Erythroblast (primary cell): ENCODE measurements at places on chromosomes 2 and 18.
A peak's percentile ranks its signal among the peaks of the same experiment; 100 is the strongest.

DNA sequence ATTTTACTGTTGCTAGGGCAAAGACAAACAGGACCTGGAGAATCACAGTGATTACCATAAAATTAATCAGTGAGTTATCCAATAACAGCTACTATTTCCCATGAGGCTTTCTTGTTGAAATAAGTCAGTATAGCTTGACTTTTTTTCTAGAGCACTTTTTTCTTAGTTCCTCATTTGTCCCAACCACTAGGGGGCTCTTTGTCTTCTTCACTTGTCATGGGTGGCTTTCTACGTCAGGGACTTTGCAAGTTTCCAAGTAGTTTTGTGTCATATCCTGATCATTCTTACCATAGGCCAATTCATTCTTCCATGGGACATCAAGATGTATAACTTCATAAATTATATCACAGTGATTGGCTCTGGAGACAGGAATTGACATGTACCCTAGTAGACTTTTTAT is 1019.6 kb upstream of the PIK3C3 start:
- peak; percentile 40 for DNase-seq

DNA sequence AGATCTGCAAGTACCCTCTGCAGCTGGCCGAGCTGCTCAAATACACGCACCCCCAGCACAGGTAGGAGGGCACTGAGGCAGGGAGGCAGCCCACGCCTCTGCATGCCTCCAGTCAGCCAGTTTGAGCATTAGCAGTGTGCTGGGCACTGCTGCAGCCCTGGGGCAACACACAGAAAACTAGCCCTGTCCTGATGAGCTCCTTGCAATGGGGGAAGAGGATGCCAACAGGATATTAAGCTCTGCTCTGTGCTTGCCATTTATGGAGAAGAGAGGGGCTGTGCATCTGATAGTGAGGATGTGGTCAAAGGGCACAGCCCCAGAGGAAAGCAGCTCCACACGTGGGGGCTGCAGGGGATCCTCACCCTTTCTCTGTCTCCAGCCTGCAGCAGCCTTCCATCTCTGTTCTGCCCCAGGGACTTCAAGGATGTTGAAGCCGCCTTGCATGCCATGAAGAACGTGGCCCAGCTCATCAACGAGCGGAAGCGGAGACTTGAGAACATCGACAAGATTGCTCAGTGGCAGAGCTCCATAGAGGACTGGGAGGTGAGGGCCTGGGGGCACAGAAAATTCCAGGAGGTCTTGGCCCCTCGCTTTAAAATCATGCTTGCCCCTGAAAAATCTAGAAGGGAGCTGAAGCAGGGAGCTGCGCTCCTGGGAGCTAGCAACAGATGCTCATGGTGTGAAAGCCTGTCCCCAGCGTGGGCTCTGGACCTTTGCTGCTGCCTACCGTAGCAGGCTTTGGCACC is 51.7 kb downstream of the FAM168B start:
- DNase-seq = no peak

DNA sequence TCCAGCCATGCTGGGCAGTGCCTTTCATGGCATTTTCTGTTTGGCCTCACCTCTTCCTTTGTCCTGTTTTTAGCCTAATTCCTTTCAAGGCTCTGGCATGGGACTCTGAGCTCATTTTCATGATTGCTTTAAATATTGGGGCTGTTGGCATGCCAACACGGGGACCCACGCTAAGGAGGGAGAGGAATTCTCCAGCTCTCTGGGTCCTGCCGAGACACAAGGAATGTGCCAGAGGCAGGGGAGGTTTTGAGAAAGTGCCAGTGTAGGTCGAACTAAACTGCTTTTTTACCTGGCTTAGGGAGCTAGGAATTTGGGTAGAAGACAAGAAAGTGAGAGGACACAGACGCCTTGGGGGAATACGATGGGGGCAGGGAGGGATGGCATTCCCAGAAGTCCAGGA is 42.3 kb downstream of the RPL37A start:
- DNase-seq = no peak

GRCh38 chr18:79513381-79514081 is 117.8 kb downstream of the NFATC1 start:
- DNase-seq = no peak

GRCh38 chr2:216044883-216045486 is 31.6 kb upstream of the MREG start:
- no peak for DNase-seq

- no peak for DNase-seq
Measured at GRCh38 chr2:1714291-1715064, 29.8 kb downstream of the PXDN start.

- DNase-seq = no peak
Measured at GRCh38 chr2:37625796-37626571, 45.5 kb downstream of the CDC42EP3 start.

GRCh38 chr2:161104054-161104553 is 56.1 kb upstream of the TANK start:
- DNase-seq = no peak

DNA sequence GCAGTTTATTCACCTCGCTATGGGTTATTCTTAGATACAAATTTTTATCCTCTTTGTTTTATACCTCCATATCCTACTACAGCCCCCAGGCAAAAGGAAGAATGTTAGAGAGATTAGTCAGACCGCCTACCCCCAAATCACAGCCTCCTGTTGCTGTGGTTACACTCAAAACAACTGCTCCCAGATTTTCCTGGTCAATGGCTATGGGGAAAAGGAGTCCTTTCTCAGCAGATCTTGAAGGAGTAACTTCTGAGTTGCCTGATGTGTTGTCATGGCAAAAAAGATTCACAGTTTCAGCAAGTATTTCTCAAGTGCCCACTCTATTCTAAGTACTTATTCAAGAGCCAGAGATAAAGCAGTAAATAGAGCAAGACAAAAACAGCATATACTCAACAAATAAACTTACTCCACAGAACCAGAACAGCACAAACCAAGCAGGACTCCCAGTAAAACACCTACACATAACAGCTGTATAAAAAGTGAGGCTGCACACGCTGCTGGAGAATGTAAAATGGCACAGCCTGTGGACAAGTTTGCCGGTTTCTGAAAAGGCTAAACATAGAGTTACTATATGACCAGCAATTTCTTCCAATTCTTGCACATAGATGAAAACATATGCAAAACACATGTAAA is 104.8 kb downstream of the NOL10 start:
- DNase-seq = no peak

- DNase-seq = no peak
Measured at GRCh38 chr2:49175831-49176230, 21.5 kb upstream of the FSHR start.

DNA sequence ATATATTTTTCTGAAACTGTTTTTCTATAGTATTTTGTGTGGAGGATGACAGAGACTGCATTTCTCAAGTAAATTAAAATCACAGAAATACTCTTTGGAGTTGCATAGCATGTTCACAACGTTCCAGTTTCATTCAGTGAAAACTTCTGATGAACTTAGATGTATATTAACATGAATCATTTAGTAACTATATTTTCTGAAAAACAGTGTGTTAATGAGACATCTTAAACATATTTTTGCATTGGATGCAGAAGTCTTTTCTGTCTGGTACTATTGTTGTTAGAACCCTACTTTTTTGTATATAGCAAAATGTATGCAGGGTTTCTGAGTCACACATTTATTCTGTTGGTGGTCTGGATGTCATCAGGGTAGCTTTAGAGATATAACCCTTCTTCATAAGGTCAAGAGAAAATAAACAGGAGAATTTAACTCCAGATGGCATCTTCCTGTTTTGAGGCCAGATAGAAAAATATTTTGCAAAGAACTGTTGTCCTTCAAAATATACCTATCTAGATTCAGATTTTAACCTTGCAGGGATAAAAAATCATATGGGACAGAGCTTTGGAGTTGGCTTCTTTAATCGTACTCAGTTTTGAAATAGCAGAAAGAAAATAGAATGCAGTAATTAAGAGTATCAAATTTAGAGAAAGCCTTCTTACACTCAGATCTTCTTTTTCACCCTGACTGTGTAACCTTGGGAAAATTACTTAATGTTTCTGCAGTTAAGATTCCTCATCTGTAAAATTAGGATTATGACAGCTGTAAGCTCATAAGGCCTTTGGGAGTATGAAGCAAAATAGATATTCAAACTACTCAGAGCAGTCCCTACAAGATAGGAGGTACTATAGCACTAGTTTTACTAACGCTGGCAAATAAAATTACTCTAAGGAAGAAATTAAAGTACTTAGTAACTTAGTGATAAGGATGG is 5.3 kb downstream of the COL3A1 start:
- DNase-seq = no peak

DNA sequence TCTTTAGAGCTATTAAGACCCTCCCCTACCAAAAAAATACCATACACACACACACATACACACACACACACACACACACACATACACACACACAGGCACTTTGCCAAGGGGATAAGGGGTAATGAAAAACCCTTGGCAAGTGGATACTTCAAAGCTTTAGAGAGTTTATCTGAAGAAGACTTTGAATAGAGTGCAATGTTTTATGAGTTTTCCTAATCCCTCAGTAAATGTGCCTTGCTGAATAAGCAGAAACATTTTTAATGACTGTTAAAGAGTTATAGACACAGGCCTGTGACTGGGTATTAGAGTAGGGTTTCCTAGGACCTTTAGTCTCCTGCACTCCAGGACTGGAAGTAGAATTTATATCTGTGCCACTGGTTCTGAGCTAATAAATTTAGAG is 75.5 kb upstream of the CTAGE1 start:
- no peak for DNase-seq

DNA sequence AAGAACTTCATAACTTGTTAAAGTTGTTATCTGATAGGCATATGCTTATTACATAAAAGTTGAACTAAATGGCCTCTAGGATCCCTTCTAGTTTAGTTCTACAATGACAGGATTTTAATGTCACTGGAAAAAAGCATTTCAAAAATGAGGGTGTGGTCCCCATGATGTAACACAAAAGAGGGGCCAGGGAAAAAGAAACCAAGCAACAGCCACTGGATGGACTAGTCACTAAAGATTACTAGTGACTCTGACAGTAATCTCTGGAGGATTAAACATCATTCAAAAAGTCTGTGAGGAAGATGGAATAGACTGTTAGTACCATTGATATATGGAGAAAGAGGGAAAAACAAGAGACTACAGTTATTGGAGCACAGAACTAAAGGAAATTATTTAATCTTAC is 22.6 kb downstream of the SEPTIN10 start:
- DNase-seq = no peak

DNA sequence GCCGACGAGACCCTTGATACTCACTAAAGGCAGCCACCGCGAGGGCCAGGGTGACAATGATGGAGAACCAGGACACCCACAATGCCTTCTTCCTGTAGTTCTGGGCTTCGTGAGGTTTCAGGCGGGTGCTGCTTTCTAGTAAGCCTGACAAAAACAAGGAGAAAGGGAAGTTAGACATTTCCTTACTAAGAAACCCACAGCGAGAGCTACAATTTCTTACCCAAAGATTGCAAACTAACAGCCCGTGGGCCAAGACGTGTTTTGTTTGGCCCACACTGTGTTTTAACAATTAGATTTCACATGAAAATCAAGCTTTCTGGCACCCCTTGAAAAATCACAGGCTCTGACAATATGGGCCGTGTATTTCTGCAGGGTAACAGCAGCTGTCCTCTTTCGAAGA is 5.6 kb downstream of the TMEM163 start:
- no peak for DNase-seq

GRCh38 chr18:44912740-44913478 is 232.2 kb downstream of the SETBP1 start:
- no peak for DNase-seq

- no peak for DNase-seq
Measured at GRCh38 chr2:174820361-174820760, 56.1 kb upstream of the CHRNA1 start.

DNA sequence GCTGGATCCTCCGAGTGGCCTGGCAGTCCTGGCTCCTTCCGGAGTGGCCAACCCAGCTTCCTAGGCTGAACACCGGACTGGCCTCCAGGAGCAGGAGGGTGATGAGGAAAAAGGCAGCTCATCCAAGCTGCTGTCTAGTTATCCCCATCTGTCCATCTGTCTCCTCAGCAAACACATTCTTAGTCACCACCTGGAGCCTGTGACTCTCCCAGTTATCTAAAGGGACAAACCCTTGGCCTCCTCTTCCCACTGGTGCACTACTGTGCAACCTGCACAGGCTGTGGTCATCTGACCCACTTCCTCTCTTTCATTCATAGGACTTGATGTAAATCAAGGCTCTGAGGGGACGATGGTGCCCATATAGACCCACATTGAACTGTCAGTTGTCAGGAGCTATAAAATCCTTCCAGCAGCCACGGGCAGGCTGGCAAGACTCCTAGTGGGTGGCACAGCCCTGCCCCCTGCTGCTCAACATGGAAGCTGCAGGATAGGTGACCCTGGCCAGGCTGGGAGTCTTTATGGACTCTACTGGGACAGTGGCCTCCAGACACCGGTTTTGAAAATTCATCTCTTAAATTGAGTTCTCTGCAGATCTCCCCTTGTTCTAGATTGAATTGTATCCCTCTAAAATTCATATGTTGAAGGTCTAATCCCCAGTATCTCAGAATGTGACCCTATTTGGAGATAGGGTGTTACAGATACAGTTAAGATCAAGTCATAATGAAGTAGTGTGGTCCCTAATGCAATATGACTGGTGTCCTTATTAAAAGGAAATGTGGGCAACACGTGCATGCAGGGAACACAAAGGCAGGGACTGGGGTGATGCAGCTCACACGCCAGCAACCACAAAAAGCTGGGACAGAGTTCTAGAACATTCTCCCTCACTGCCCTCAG is 29.3 kb upstream of the DUSP2 start:
- peak; percentile 87 for DNase-seq

DNA sequence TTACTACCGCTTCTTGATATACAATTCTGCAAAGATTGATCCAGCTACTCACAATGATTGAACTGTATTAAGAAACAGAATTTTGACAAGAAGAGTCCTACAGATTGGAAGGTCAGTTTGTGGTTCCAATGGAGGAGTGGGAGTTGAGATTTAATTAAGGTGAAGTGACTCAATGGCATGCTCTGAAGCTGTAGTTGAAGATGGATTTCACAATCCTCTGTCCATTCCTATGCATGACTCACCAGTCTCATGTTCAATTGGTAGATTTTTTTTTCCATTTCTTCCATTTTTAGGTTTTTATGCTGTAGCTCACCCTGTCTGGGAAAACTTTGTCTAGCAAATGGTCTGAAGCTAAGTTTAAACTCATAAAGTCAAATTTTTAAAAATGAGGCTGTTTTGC is 83.3 kb downstream of the DPP4 start:
- DNase-seq = no peak
